ENCODE measurements at places on chromosomes 16 and 17. TPM values are rescaled to one million over a fixed set of nuclear protein-coding genes. Genes with fewer than 3 reads are reported as not detected.

The EVI2B gene
- 0.33 TPM for total RNA-seq

The NECAB2 gene
- under 0.01 TPM for total RNA-seq

GRCh38 chr16:75188832-75189477 is 18.0 kb downstream of the CTRB2 start:
- no peak for DNase-seq

The RDM1 gene
- under 0.01 TPM for total RNA-seq

DNA sequence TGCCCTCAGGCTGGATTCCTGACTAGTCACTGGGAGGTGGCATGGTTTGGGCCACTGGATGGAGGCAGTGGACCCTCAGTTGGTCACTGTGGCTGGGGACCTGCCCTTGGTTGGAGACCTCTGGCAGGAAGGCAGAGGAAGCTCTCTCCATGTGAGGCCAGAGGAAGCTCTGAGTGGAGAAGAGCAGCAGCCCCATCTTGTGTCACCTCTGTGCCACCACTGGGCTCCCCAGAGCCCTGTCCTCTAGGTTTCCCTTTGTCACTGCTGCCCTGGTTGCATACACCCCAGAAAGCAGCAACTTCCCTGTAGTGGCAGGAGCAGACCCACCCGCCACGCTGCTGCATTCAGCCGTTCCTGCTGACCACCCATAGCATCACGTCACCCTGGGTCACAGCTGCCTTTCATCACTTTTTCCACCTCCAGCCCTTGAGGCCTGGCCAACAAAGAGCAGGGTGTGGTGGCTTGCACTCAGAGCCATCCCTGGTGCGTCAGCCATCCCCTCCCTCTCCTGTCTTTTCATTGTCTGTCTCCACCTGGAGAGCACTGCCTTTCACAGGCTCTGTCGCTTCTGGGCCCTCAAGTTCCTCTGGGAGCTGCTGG is 11.9 kb downstream of the CTRL start:
- DNase-seq = no peak

DNA sequence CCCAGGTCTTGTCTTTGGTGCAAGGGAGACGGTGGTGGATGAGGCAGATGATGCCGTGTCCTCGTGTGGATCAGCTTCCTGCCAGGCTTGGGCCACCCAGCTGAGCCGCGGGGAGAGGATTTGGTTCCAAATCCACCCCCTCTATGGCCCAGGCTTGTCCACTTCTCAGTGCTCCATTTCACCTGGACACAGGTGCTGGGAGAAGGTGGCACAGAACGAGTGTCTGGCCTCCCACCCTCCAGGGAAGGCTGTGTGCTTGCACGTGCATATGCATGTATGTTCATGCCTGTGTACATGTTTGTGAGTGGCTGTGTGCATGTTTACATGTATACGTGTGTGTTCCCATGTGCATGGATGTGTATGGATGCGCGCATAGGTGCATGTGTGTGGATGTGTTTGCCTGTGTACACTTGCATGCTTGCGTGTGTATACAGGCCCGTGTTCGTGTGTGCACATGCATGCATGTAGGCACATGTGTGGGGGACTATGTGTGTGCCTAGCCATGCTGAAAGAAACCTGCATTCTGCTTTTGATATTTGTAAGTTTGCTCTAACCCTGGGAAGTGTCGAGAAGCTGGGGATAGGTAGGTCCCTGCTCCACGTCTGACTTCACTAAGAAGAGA is 196.3 kb downstream of the IRF8 start:
- no peak for DNase-seq

- peak; percentile 86 for DNase-seq
Measured at GRCh38 chr17:29376667-29377270, 13.4 kb upstream of the TAOK1 start.

- DNase-seq = no peak
Measured at GRCh38 chr17:32021615-32021955, 14.4 kb downstream of the LRRC37B start.

GRCh38 chr17:66248285-66248684 is 19.1 kb upstream of the APOH start:
- no peak for DNase-seq

DNA sequence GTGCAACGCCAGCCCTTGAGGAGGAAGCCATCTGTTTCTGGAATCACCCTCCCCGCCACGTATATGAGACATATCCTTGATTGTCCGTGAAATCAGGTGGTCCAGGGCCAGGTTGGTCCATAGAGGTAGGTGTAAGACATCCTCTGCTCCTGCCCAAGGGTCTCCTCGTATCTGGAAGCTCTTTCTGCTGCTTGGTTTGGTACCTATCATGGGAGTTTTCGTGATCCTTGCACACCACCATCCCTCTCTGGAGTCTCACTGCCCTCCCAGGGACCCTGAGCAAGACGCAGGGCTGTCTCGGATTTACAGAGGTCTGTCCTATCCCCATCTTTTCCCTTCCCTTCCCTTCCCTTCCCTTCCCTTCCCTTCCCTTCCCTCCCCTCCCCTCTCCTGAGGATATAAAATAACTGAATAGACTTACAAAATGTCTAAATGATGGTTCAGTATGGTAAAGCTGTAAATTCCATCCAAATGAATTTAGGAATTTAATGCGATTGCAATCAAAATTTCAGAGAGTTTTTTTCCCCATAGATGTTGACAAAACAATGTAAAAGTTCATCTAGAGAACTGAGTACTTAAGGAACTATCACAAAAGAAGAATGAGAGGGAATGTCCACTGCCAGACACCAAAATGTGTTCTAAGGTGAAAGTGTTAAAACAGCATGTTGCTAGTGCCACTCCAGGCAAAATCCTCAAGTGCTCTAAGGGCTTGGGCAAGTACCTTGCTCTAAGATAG is 2.0 kb upstream of the CCDC42 start:
- peak; percentile 45 for DNase-seq

The SCN4A gene
- 0.83 TPM for total RNA-seq

GRCh38 chr17:18141210-18141803 is 32.8 kb downstream of the MYO15A start:
- DNase-seq = peak; percentile 70

The DOC2B gene
- not detected for total RNA-seq

DNA sequence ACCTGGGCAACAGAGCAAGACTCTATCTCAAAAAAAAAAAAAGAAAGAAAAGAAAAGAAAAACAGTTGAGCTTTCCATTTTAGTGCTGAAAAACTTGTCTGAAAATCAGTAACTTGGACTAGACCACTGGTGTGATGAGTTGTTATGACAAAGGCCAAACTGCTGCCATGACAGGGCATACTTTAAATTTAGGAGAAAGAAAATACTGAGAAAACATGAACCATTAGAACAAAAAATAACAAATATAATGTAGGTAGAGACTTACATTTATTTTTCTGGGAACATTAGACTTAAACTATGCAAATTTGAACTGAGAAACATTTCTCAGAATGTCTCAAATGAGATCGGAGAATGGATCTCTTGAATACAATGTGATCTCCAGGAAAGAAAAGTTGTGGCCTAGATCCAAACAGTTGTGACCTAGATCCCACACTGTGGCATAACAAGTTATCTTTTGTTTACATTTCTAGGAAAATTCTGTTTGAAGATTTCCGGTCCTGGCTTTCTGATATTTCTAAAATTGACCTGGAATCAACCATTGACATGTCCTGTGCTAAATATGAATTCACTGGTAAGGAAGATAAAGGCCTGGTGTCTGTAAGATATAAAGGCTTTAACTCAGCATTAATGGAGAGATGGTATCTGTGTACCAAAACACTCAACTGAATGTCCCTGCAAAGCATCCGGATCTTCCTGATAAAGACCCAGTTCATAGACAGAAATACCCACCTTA is 10.9 kb downstream of the OGFOD1 start:
- no peak for DNase-seq

DNA sequence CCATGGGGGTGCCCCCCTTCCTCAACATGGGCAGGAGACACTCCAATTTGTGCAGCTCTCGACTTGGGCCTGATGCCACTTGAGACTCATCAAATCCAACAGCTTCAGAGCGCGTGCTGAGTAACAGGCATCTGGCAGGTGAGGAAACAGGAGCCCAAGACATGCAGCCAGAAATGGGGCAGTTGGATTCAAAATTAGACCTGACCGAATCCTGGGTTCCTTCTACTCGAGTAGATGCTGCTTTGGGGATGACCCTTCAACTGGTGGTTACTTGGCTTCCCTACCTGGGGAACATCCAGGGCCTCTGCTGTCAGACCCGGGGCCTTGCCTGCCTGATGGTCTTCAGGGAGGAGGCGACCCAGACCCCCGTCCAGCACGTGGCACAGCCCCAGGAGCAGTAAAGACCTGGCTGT is 488 bp upstream of the NTN3 start:
- no peak for DNase-seq

GRCh38 chr17:43363181-43363925 is 35.4 kb upstream of the ARL4D start:
- DNase-seq = no peak

The HSPB9 gene
- total RNA-seq = not detected

The ARHGDIG gene
- total RNA-seq = 0.77 TPM

GRCh38 chr16:80347900-80348299 is 192.9 kb upstream of the DYNLRB2 start:
- peak; percentile 23 for DNase-seq

GRCh38 chr17:545156-545555 is 169.5 kb downstream of the VPS53 start:
- DNase-seq = no peak

The HSD17B1 gene
- 2.6 TPM for total RNA-seq

DNA sequence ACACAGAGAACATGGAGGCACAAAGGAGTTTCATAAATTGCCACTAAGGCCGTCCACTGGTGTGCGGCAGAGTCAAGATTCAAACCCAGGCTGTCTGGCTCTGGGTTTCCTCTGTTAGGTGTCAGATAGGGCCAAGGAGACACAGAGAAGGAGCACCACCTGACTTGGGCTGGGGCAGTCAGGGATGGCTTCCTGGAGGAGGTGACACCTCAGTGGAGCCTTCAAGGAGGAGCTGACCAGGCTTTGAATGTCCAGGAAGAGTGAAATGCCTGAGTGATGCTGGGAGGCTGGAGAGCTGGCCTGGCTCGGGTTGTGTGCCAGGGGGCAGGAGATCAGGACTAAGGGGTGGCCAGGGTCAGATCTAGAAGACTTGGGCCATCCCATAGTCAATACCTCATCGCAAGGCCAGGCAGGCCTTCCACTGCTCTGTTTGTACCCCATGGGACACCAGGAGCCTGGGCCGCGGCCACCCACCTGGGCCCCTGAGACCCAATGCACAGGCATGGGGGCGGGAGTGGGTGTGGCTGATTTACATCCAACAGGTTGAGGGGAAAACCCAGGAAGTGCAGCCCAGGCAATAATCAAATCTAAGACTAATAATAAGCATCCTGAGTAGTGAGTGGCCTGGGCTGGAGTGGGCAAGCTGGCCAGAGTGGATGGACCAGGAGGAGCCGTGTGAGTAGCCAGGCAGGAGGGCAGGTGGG is 73.7 kb downstream of the USP22 start:
- no peak for DNase-seq

The CPHXL2 gene
- total RNA-seq = not detected

All from fibroblast of lung (primary cell).